Brain microvascular endothelial cell (primary cell): ENCODE measurements at places on chromosomes 4 and X.

GRCh38 chr4:24279469-24279868 is 304.9 kb downstream of the DHX15 start:
- DNase-seq: no peak

DNA sequence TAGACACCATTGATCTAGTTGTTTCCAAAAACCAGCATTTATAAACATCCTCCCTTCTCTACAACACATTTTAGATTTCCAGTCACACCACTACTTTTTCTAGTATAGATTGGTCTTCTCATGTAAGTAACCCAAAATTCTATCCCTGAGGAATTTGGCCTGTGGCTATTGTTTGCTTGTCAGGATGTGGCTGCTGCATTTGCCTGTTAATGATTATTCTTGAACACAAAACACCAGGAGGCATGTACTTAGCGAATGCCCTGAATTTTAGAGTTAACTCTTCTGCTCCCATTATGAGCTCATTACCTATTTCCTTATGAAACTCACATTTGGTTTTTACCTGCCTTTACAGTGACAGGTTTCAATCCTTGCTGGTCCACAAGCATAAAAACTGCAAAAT is 102.0 kb upstream of the FSTL5 start:
- DNase-seq: no peak

GRCh38 chrX:130097507-130098209 is 12.6 kb downstream of the ELF4 start:
- DNase-seq: no peak

DNA sequence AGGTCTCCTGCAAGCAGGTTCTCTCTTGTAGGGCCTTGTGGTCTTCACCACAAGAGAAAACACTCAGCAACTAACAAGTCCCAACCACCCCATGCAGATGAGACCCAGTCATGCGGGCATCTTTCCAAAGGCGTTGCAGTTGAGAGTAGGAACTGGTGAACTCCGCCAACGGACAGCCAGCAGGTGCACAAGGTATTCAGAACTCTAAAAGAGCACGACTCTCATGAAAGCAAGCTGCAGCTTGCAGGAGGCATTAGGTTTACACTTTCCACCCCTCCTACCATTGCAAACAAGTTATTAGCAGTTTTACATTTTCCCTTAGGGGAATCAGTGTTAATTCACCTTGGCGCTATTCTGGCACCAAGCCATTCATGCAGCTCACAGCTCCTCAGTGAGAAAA is 173.4 kb upstream of the KIT start:
- DNase-seq: no peak

DNA sequence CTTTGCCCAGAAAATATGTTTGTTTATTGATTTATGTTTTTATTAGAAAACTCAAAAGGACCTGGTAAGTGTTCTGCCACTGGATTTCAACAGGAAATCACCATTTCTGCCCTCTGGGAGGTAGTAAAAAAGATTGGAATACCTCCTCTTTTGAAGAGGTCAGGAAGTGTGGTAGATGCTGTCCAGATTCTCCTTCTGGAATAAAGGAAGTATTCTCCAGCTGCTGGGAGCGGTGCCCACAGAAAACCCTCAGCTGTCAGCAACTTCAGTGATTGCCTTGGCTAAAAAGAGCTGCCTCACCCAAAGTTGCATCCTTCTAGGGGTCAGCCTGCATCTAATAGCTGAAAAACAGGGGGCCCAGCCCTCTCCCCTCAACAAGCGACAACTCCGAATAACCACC is 13.8 kb upstream of the ZNF674 start:
- no peak for DNase-seq

GRCh38 chr4:23130845-23131244 is 438.1 kb downstream of the GBA3 start:
- DNase-seq: no peak

DNA sequence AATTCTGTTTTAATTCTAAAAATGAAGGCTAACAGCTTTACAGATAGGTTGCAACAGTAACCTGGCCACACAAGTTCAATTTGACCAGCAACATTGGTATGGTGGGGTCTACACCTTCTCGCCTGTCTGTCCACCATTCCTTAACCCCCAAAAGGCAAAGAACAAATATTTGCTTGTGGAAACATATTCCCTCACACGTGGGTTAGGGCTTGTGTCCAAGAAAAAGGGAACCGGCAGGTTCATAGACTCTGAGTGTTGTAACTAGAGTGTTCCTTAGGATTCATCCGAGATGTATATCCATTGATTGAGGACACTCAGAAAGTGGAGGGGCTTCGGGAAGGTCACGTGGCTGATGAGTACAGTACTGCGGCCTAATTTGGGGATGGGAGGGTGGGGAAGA is 54.1 kb downstream of the C4orf51 start:
- DNase-seq: peak; percentile 13

GRCh38 chr4:1208266-1208961 is 36.0 kb upstream of the SPON2 start:
- no peak for DNase-seq

GRCh38 chr4:99655308-99656081 is 2.1 kb downstream of the C4orf54 start:
- DNase-seq: peak; percentile 14

- no peak for DNase-seq
Measured at GRCh38 chrX:133995759-133996158, 10.4 kb upstream of the GPC3 start.

- DNase-seq: no peak
Measured at GRCh38 chrX:153245288-153245731, 66.2 kb downstream of the MAGEA1 start.

GRCh38 chr4:110878413-110878812 is 255.5 kb upstream of the PITX2 start:
- no peak for DNase-seq

DNA sequence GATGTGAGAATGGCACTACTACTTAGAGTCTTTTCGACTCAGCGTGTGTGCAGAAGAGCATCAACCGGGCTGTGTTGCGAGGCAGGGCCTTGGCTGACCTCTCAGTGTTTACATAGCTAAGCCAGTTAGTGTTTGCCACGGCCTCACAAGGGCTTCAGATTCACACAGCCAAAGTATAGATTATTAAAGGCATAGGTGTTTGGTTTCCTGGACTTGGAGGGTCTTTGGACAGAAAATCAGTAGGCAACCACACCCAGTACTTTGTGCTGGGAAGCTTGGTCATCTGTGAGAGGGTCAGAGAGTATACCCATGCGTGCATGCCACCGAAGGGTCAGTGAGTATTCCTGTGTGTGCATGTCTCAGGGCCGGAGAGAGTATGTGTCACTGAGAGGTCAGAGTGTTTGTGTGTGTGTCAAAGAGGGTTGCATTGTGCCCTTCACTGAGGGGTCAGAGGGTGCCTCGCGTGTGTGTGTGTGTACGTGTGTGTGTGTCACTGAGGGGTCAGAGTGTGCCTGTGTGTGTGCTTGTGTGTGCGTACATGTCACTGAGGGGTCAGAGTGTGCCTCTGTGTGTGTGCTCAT is 69.7 kb upstream of the MSANTD1 start:
- no peak for DNase-seq

- DNase-seq: no peak
Measured at GRCh38 chrX:10367406-10367805, 210.6 kb downstream of the CLCN4 start.

DNA sequence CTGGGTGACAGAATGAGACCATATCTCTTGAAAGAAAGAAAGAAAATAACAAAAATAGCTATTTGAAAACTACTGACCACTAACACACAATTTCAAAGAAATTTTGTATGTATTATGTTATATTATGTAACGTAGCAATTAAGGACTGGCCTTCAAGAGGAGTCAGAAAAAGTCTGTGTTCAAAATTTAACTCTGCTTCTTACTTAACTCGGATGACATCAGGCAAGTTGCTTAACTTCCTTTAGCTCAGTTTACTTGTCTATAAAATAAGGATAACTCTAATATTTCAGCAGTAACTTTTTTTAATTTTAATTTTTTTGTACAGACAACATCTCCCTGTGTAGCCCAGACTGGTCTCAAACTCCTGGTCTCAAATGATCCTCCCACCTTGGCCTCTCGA is 14.6 kb upstream of the PRSS12 start:
- no peak for DNase-seq

DNA sequence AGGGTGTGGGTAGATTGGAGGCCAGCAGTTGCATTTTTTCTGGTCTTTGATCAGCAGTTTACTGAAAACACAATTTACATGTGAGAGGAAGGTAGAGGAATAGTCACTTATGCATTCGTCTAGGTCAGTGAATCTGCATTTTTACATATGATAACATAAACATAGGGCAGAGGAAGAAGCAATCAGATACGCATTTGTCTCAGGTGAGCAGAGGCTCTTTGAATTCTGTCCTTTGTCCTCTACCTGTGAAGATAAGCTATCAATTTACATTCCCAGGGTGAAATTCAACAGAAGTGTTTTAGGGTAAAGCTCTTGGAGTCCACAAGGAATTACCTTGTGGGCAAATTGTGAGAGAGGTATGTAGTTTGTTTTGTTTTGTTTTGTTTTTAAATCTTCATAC is 306.5 kb downstream of the MAGEB5 start:
- no peak for DNase-seq

GRCh38 chrX:78333521-78333920 is 6.1 kb upstream of the CYSLTR1 start:
- no peak for DNase-seq

DNA sequence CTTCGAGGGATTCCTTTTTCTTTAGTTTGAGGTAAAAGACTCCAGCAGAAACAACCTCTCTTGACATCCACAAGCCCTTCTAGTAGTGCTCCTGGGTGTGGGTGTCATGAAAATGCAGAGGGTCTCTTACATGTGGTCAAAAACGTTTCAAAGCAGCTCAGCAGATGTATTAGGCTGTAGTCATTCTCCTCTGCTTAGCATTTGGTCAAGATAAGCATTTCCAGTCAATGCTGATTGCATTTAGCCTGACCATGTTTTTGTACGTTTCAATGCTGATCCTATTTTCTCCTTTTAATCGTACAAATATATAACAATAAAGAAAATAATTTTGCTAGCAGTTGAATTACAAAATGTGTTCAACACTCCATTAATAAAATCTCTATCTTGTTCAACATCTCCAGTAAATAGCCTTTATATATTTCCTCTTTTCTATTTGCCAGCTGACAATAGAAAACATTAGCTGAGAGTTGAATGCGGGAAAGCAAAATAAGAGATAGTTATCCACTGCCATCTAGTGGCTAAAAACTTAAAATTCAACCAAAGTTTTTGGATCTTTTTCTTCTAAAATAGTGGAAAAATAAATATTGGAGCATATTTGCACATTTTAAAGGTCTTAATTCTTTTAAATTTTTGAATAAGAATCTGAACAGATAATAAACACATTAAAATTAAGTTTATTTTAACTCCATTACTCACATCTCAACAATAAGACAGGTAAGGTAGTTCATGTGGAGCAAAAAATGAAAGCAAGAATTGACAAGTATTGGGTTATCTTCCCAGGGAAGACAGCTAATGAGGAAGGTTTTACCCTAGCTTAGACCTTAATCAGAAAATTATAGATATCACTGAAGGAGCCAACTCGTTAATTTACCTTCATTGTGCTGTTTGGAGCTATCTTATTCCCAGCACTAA is 15.2 kb upstream of the PACRGL start:
- no peak for DNase-seq

GRCh38 chrX:120302434-120302833 is 8.8 kb downstream of the TMEM255A start:
- DNase-seq: no peak

- DNase-seq: no peak
Measured at GRCh38 chrX:70444326-70444945, at the start of gene DLG3. Gene DLG3 (plus strand): TSS chrX:70444835. CDS start chrX:70445202, 367 bp downstream.

DNA sequence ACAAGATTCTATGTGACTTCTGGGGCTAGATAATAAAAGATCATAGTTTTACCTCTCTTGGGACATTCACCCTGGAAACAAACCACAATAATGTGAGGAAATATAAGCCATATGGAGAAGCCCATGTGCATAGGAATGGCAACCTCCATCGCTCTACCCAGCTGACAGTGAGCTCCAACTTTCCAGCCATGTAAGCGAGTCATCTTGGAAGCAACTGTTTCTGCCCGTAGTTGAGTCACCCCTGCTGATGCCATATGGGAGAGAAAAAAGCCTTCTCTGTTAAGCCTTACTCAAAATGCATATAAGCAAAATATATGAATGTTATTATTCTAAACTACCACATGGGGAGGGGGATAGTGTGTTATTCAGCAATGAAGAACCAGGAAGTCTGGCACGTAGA is 31.4 kb upstream of the RELL1 start:
- peak; percentile 45 for DNase-seq

DNA sequence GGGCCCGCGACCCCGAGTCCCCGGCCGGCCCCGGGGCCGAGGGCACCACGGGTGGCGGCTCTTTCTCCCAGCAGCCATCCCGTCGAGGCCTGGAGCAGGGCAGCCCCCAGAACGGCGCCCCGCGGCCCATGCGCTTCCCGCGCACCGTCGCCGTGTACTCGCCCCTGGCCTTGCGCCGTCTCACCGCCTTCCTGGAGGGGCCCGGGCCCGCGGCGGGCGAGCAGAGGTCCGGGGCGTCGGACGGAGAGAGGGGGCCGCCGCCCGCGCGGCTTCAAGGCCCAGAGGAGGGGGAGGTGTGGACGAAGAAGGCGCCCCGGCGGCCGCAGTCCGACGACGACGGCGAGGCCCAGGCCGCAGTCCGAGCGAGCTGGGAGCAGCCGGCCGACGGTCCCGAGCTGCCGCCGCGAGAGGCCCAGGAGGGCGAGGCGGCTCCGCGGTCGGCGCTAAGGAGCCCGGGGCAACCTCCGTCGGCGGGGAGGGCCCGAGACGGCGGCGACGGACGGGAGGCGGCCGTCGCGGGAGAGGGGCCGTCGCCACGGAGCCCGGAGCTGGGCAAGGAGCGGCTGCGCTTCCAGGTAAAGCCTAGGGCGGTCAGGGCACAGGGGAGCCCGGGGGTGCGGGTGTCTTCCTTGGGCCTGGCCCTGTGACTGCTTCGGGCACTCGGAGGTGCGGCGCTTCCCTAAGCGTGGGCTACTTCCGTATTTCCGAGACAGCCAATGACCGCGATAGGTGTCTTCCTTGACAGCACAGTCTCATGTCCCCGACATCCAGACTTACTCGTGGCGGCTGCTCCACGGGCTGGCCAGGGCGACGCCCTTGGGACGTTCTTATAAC is 845 bp downstream of the ZAR1 start:
- no peak for DNase-seq

DNA sequence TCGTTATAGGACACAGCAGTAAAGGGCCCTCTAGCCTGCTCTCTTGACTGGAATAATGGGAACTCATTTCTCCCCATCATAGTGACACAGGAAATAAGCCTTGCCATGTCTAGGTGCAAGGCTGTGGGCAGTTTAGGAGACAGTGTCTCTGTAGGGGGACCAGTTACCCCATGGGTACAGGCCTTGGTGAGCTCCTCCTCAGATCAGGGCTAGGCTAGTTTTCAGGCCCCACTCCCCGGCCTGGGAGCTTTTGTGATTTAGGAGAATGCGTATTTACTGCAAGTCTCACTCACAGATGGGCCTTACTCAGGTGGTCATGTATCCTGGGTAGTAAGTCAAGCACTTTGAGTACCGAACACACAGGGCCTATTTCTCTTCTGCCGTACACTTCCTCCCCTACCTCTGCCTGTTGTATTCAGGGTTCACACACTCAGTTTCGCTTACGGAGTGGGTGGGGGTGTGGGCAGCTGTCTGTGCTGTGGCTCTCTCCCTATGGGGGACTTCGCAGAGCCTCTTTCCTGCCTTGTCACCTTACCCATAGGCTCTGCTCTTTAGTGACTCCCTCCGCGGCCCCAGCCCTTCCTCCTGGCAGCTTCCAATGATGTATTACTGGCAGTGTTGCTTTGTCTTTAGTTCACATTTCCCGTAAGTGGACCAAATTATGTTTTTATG is 34.2 kb downstream of the FAM193A start:
- DNase-seq: no peak

- peak; percentile 98 for DNase-seq
Measured at GRCh38 chr4:144399927-144400326, 246.0 kb upstream of the HHIP start.

- no peak for DNase-seq
Measured at GRCh38 chr4:87839592-87839946, 6.8 kb downstream of the MEPE start.

- DNase-seq: no peak
Measured at GRCh38 chrX:137432609-137433008, 133.3 kb upstream of the ZIC3 start.
